ENCODE measurements at places on chromosomes 12 and 14.

- peak; percentile 97 for DNase-seq
Measured at GRCh38 chr12:2877047-2877952, at the start of the genes FOXM1 and RHNO1. FOXM1 (minus strand) TSS chr12:2877174; CDS start chr12:2874478, 2,696 bp downstream. RHNO1 (plus strand) TSS chr12:2877223; CDS start chr12:2885367, 8,144 bp downstream.

DNA sequence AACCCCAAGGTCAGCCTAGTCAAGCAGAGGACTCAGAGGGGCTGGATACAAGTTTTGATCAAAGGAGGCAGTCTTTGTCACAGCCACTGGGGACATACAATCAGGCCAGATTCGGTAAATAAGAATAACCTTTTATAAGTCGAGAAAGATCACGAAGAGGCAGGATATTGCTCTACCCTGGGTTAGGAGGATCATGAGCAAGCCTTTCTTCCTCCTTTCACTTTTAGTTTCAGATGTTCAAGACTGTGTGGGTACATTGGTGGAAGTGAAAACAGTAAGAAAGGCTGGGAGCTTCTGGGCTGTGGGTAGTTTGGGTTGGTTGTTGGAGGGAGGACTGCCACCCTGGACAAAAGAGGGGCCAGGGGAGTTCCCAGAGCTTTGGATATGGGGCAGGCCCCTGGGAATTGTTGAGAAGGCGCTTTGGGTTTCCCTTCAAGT is 127.7 kb downstream of the SNAPC1 start:
- no peak for DNase-seq

- DNase-seq, result no peak
Measured at GRCh38 chr14:87628129-87628528, 364.9 kb downstream of the GALC start.

- no peak for DNase-seq
Measured at GRCh38 chr12:9735601-9736000, 2.7 kb upstream of the CLECL1 start.

- no peak for DNase-seq
Measured at GRCh38 chr12:27998658-27999057, 26.1 kb upstream of the PTHLH start.

- DNase-seq, result no peak
Measured at GRCh38 chr12:98763656-98764055, 118.6 kb downstream of the APAF1 start.

- DNase-seq, result peak; percentile 95
Measured at GRCh38 chr12:111636209-111636945, 37.3 kb upstream of the ATXN2 start.

GRCh38 chr12:126358806-126359205 is 1293.6 kb downstream of the AACS start:
- no peak for DNase-seq

- peak; percentile 63 for DNase-seq
Measured at GRCh38 chr12:132003846-132004245, 54.1 kb downstream of the EP400 start.

- no peak for DNase-seq
Measured at GRCh38 chr12:104276273-104277131, 27.0 kb upstream of the EID3 start.

DNA sequence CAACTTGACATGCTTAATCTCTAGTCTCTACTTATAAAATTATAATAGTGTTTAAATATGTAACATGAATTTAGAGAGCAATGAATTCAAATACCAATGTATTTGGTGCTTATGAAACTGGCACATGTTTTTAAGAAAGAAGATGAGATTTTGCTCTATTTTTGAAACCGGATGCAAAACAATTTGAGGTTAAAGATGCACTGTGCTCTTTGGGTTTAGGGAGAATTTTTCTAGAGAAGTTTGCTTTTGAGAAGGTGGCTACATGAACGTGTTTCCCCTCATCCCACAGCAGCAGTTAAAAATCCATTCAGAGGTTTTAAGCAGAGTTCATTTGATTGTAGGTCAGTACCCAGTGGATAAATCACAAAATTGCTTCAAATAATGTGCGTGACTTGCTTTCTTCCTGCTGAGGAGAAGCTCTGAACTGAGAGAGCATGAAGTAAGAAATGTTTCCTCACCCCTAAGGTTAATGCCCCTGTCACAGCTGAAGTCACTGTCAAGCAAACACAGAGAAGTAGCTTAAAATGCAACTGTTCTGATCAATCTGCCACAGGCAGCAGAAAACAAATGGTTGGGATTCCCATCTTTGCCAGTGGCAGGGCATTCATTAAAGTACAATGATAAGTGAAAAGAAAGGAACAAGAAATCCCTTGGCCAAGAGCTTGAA is 241.9 kb upstream of the SYT1 start:
- no peak for DNase-seq

Measured in adipocyte (in vitro differentiated cells).